ENCODE measurements at places on chromosomes 2 and 18.

GRCh38 chr2:28268386-28268785 is 124.3 kb upstream of the FOSL2 start:
- DNase-seq: peak; percentile 53

DNA sequence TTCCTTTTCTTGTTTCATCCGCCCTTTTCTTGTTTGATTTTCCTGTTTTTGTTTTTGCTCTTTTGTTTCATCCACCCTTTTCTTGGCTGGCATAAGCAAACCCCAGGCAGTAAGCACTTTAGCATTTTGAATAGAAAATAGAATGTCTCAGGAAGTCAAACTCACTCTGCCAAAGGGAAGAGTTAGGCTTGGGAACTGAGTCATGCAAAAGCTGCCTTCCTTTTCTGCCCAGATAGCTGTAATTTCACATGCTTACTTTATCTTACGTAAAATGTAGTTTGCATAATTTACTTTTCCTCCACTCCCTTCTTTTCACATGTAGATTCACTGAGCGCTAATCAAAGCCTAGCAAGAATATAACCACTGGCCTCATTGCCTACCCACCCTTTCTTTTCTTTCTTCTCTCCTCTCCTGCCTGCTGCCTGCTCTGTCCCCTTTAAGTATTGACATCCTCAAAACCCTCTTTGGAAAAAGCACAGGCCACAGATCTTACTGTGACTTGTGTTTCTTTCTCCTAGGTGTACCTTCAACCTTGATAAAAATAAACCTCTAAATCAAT is 48.4 kb downstream of the CNGA3 start:
- peak; percentile 38 for DNase-seq

GRCh38 chr18:80193701-80194100 is 53.6 kb downstream of the PARD6G start:
- DNase-seq: no peak

GRCh38 chr2:208571764-208572131 is 165.2 kb downstream of the PTH2R start:
- no peak for DNase-seq

DNA sequence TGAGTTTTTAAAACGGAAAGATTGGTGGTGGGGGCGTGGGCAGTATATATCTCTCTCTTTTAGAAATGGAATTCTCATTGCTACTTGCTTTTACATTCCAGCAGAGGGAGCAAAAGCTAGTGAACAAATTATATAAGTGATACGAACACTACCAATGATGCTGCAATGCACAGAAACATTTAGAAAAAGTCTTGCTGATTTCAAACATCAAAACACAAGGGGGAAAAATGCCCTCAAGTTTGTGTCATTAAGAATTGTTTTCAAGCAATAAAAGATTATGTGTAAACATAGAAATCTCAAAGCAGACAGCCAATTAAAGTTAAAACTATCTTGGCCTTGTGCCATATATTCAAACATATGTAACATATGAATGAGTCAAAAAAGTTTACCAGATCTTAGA is 296.3 kb upstream of the KCNJ3 start:
- peak; percentile 50 for DNase-seq

GRCh38 chr18:66156946-66157687 is 406.3 kb downstream of the CDH7 start:
- DNase-seq: no peak
